WTC11 (cell line): ENCODE measurements at places on chromosomes 6 and 20. TPM values are rescaled to one million over a fixed set of nuclear protein-coding genes. Genes with fewer than 3 reads are reported as not detected.

Gene NHLRC1
- total RNA-seq, result 1.0 to 1.4 TPM (median 1.2 TPM) in 3 replicates

DNA sequence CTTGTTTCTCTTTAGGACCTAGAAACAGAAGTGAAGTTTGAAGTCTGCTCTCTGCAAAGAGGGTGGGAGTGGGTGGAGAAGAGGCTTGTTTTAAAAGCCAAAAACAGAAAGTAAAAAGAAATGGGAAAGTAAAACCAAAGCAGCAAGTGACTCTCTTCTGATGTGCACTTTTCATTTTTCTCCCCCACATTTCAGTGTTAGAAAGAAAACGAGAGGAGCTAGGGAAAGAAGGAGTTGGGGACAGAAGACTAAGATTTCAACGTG, 1.3 kb downstream of the C6orf141 start:
- DNase-seq, result no peak
- H3K36me3 ChIP-seq, result peaks cover 27% of the 10 kb centered on the region
- peaks cover 79% of the 10 kb centered on the region for H3K27me3 ChIP-seq
- H3K27ac ChIP-seq, result peak overlapping the region; percentile 75

Gene TBXT
- total RNA-seq, result 0.15 to 0.50 TPM (median 0.21 TPM) in 3 replicates

Gene MPIG6B
- total RNA-seq, result 0.09 to 0.11 TPM (median 0.11 TPM) in 3 replicates

GRCh38 chr20:7358670-7359069, 581.6 kb downstream of the HAO1 start:
- H3K4me3 ChIP-seq, result no peak overlapping the region
- peak; percentile 23 for DNase-seq
- H3K27me3 ChIP-seq, result no peaks in the 10 kb centered on the region
- H3K27ac ChIP-seq, result no peak overlapping the region
- H3K36me3 ChIP-seq, result peaks cover 1% of the 10 kb centered on the region

Gene COL9A3
- total RNA-seq, result 115 to 136 TPM (median 123 TPM) in 3 replicates

GRCh38 chr20:21339499-21339898, 36.4 kb downstream of the XRN2 start:
- no peaks in the 10 kb centered on the region for H3K27me3 ChIP-seq
- no peak for DNase-seq
- peaks cover 68% of the 10 kb centered on the region for H3K36me3 ChIP-seq
- no peak overlapping the region for H3K4me3 ChIP-seq

Gene GTSF1L
- not detected in 3 replicates for total RNA-seq

DNA sequence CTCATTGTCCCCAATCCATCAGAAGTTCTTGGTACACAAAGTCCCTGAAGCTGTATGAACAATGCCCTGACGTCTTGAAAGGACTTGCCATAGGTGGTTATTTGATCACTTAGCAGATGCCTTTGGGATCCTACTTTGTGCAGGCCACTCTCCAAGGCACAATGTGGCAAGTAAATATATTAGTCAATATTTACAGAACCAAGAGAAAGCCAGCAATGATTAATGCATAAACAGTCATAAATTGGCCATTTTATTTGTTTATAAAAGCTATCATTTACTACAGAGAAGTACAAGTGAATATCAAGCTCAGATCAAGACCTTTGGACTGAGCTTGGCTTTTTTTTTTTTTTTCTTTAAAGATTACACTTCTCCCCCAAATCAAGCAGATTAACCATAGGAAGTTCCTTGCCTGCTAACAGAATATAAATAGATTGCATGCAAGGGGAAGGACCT, 161.8 kb downstream of the MTHFD1L start:
- H3K4me1 ChIP-seq, result peaks cover 8% of the 10 kb centered on the region; the same call in 1 of the 2 replicates
- peak overlapping the region; percentile 57 for H3K27ac ChIP-seq
- no peak for DNase-seq
- H3K27me3 ChIP-seq, result no peaks in the 10 kb centered on the region
- no peak overlapping the region for H3K4me3 ChIP-seq
- H3K36me3 ChIP-seq, result peaks cover 32% of the 10 kb centered on the region

GRCh38 chr6:114276783-114277182, 66.0 kb downstream of the HS3ST5 start:
- H3K27ac ChIP-seq, result no peak overlapping the region
- no peak for DNase-seq
- no peak overlapping the region for H3K4me3 ChIP-seq
- peaks cover 49% of the 10 kb centered on the region for H3K4me1 ChIP-seq

Gene KCNK5
- 31.7 to 41.8 TPM (median 34.3 TPM) in 3 replicates for total RNA-seq

GRCh38 chr6:68958327-68958726, 323.2 kb downstream of the ADGRB3 start:
- H3K27me3 ChIP-seq, result no peaks in the 10 kb centered on the region
- no peaks in the 10 kb centered on the region for H3K36me3 ChIP-seq
- no peaks in the 10 kb centered on the region for H3K4me1 ChIP-seq
- no peak overlapping the region for H3K4me3 ChIP-seq

Gene TREML4
- total RNA-seq, result not detected in 3 replicates

GRCh38 chr6:125631165-125631564, 118.3 kb upstream of the HEY2 start:
- no peaks in the 10 kb centered on the region for H3K27me3 ChIP-seq
- H3K27ac ChIP-seq, result no peak overlapping the region
- H3K4me1 ChIP-seq, result no peaks in the 10 kb centered on the region
- no peak for DNase-seq

DNA sequence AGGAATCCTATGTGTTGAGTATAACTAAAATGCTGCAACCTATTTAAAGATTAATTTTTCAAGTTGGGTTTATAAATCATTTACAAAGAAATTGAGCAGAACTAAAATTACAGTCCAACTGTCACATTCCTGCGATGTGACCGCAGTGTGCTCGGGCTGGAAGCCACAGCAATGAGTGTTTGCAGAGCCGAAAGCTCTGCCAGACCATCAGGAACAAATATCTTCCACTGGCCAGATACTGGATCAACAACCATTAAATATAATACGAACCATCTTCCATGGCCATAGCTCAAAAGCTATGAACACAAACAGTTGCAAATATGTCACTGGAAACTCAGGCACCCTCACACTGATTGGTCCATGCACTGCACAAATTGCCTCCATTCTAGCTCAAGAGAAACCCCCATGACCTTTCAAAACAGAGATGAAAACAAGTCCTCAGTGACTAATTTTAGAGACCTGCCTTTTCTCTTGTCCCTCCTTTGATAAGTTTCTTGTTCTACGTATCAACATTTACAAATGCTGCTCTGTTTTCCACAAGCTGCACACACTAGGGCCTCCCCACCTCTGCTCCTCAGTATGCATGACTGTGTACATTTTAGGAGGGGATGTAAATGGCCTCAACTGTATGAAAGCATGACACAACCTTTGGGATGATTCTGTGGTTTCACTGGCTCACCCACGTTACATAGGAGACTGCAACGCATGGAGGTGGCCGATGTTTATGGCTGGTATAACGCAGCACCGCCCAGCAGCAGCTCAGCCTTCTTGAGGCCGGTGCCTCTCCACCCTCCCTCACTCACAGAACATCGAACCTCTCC, 171.7 kb downstream of the WDR27 start:
- H3K36me3 ChIP-seq, result peaks cover 17% of the 10 kb centered on the region
- H3K27ac ChIP-seq, result no peak overlapping the region
- DNase-seq, result no peak
- no peaks in the 10 kb centered on the region for H3K27me3 ChIP-seq
- no peaks in the 10 kb centered on the region for H3K4me1 ChIP-seq

- no peaks in the 10 kb centered on the region for H3K27me3 ChIP-seq
- H3K4me1 ChIP-seq, result peaks cover 5% of the 10 kb centered on the region
- peaks cover 10% of the 10 kb centered on the region for H3K36me3 ChIP-seq
- no peak overlapping the region for H3K4me3 ChIP-seq
- H3K27ac ChIP-seq, result no peak overlapping the region
Observed at GRCh38 chr6:79676785-79677736, 45.9 kb downstream of the SH3BGRL2 start.

DNA sequence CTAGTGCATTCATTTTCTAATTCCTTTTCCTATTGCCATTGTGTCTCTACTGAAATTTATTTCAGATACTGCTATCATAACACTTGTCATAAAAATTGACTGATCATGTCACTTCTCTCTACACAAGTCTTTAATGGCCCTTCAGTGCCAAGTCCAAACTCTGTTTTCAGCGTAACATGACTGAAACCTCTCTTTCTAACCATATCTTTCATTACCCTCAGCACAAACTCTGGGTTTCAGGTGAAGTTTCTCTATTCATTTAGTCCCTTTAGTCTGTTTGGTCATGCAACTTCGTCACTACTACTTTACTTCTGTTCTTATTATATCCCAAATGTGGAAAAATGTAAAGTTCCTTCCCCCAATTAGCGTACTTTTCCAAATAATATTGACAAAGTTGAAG, 234.9 kb downstream of the OGFRL1 start:
- no peak for DNase-seq
- no peaks in the 10 kb centered on the region for H3K36me3 ChIP-seq
- H3K4me3 ChIP-seq, result no peak overlapping the region
- H3K27ac ChIP-seq, result no peak overlapping the region
- H3K4me1 ChIP-seq, result no peaks in the 10 kb centered on the region
- H3K27me3 ChIP-seq, result no peaks in the 10 kb centered on the region

DNA sequence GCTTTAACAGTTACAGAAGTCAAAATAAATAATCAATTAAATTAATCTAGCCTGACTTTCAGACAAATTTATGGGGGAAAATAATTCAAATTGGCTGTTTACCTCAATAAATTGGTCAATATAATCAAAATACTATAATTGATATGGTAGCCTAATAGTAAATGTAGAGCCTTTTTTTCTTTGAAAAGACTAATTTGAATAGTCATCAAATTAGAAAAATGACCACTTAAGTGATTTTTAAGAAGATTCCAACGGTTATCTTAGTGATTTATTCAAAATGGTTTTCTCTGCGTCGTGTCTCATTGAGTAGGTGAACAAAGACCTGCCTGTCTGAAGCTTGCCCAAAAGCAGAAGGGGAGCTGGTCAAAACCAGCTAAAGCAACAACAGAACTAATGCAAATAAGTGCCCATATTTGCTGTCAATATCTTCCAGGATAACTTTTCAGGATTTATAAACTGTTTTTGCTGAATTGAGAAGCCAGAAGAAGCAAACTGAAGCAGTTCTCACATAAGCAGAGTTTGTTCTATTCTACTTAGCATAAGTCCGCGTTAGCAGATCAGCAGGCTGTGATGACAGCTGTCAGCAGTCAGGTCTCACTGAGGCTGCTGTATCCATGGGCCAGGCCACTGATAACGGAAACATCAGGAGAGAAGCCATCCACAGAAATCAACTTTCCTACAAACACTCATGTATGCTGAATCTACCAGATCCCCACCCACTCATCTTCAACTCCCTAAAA, 7.0 kb downstream of the RCAN2 start:
- H3K4me3 ChIP-seq, result no peak overlapping the region
- peaks cover 9% of the 10 kb centered on the region for H3K27me3 ChIP-seq
- H3K4me1 ChIP-seq, result peaks cover 15% of the 10 kb centered on the region
- H3K27ac ChIP-seq, result no peak overlapping the region
- DNase-seq, result no peak

GRCh38 chr6:70844301-70844700, 112.6 kb downstream of the B3GAT2 start:
- peaks cover 28% of the 10 kb centered on the region for H3K36me3 ChIP-seq
- H3K27ac ChIP-seq, result no peak overlapping the region
- H3K4me1 ChIP-seq, result peaks cover 11% of the 10 kb centered on the region
- H3K4me3 ChIP-seq, result no peak overlapping the region

Gene HUS1B
- total RNA-seq, result 0.89 to 1.1 TPM (median 0.89 TPM) in 3 replicates
